Left renal pelvis (tissue), 4 donors: ENCODE measurements at places on chromosomes 3 and 15. TPM values are rescaled to one million over a fixed set of nuclear protein-coding genes. Genes with fewer than 3 reads are reported as not detected.

LNP1 gene
- polyA plus RNA-seq, result 10.6 TPM

ANKRD63 gene
- not detected for polyA plus RNA-seq

ROBO2 gene
- polyA plus RNA-seq, result 93.8 TPM

ALDH1A3 gene
- polyA plus RNA-seq, result 7.5 TPM

FOXL2NB gene
- 0.06 TPM for polyA plus RNA-seq

GRAMD1C gene
- polyA plus RNA-seq, result 19.0 TPM

SLC12A1 gene
- polyA plus RNA-seq, result 433 TPM
